ENCODE measurements at places on chromosomes 6 and 20.

DNA sequence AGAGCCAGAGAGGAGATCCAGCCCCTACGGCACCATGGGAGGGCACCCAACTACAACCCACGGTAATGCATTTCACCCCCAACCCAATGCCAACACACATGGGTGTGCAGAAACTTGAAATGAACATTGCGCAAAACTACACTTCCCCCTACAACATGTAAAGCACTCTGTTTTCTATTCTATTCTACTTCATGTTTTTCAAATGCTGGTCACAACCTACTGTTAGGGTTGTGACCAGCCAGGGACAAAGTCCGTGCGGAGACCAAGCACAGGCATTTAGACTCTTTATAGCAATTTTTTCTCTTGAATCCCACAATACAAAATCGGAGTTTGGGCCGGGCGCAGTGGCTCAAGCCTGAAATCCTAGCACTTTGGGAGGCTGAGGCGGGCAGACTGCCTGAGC lies 90.6 kb downstream of the MRPL14 start:
- no peak for DNase-seq

GRCh38 chr6:32194825-32195651 lies 2.6 kb upstream of the GPSM3 start:
- peak; percentile 53 for DNase-seq

- no peak for DNase-seq
Observed at GRCh38 chr20:38357653-38358207, 11.4 kb downstream of the LBP start.

DNA sequence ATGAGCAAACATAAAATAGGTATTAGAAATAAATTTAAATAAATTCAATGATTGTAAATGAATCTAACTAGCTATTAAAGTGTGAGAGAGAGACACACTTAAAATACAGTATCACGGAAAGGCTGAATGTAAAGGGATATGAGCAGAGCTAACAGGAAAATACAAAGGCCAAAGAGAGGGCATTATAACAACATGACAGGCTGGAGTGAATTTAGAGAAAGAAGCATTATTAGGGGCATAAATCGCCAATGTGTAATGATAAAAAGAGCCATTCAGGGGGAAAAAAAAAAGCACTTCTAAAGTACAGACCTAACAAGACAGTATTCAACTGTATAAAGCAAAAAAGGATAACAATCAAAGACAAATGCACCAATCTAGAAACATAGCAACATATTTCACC lies 28.1 kb downstream of the DACT2 start:
- DNase-seq, result no peak

GRCh38 chr6:2324166-2324953 lies 79.0 kb upstream of the GMDS start:
- no peak for DNase-seq

DNA sequence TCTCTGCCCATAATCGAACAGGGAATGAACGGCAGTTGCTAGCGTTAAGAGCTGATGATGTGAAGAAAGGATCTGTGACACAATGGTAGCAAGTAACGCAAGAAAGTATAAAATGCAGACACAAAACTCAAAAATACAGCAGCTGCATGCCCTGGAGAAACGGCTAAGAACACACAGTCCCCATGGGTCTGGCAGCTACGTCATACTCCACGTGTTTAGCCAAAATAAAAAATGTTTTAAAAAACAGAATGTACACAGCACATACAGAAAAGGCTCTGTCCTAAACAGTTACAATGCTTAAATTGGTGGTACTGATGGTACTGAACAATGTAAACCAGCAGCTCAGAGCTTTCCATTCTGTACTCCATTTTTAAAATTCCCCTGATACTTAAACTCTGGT lies 34.4 kb downstream of the HUS1B start:
- no peak for DNase-seq

DNA sequence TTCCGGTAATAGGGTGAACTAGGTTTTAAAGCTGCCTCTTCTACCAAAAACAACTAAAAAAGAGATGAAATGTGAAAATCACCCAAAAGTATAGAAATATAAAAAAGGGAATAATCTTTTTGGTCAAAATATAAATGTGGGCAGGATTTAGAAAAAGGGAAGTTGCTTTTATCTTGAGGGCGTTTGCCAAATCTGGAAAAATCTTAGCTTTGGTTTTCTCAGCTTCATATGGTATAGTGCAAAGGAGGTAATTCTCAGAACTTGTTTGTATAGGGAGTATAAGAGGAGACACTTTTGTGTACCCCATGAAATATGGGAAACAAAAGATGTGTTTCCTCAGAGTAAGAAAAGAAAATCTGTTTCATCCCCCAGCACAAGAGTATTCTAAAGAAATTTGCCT lies 54.2 kb upstream of the TRIM26 start:
- DNase-seq, result no peak

DNA sequence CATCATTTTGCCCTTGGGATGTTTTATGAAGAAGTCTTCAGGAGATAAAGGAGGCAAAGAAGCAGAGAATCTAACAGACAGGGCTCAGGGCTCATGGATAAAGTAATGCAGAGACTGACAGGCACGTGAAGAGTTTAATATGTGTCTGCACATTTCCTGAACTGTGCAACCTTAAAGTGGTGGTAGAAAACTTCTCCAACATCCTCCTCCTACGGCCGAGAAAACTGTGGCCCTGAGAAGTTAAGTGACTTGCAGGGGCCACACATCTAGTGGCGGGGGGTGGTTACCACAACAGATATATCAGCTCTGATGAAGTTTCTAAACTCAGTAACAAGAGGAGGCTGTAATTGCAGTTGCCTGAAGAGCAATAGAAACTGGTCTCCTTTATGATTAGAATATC lies 61.0 kb downstream of the SOBP start:
- DNase-seq, result no peak

DNA sequence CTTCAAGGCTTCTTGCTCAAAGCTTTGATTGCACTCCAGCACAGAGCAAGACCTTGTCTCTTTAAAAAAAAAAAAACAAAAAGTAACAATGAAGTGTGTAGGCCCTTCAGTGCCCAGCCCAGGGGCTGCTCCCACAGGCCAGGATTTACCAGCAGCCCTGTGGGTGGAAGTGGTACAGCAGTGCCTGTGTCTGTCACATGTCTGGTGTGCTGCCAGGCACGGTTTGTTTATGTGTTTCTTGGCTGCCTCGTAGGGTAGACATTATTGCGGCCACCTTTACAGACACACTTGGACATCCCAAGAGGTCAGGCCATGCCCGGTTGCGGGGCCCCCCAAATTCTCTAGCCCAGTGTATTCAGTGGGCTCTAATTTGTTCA lies 12.7 kb downstream of the DYNLRB1 start:
- DNase-seq, result no peak

DNA sequence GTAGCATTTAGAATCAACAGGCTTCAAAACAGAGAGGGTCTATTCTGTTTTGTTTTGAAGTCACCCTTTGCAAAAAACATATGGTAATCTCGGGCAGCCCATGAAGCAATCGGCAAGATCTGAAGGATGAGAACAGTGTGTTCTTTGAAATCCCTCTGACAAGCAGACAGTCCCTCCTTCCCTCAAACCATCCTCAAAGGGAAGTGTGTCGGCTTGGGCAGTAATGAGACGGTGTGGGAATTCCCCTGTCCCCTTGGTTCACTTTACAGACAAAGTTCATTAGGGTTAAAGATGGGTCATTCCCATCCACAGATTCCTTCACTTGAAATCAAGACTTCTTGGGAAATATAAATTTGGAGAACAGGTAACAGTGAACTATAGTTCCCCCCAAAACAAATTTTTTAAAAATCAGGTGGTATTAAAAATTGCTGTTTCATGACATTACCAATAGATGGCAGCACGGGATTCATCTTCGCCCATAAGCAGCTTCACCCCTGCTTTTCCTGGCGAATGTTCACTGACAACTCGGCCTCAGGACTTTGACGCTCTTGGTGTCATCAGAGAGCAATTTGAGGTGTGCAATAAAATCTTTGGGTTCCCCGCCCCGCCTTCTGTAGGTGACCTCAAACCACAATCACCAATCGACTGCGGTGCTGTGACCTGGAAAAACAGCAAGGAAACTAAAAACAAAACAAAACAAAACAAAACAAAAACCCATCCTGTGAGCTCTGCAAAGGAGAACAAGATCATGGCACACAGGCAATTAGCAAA lies 159.3 kb upstream of the TNFAIP3 start:
- peak; percentile 78 for DNase-seq

DNA sequence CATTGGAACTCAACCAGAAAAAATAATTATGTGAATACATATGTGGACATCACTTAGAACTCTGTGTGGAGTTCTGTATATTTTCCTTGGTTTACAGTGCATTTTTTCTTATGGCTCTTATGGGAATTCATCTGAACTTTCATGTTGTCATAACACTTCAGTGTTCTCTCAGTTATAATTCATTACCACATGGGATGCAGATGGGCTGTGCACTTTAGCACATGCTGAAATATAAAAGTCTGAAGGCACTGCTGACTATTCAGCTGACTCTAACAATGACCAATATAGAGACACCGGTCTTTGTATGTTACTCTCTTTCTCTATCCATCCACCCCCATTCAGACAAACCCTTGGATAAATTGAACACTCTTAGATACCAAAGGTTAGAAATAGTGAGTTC lies 29.3 kb downstream of the GRIK2 start:
- DNase-seq, result no peak

- DNase-seq, result no peak
Observed at GRCh38 chr20:60113024-60113724, 155.0 kb downstream of the CDH26 start.

GRCh38 chr20:63314566-63315239 lies 21.7 kb downstream of the COL20A1 start:
- DNase-seq, result no peak

- no peak for DNase-seq
Observed at GRCh38 chr20:7010527-7010926, 243.0 kb downstream of the BMP2 start.

- no peak for DNase-seq
Observed at GRCh38 chr6:52392944-52393343, 27.2 kb upstream of the EFHC1 start.

DNA sequence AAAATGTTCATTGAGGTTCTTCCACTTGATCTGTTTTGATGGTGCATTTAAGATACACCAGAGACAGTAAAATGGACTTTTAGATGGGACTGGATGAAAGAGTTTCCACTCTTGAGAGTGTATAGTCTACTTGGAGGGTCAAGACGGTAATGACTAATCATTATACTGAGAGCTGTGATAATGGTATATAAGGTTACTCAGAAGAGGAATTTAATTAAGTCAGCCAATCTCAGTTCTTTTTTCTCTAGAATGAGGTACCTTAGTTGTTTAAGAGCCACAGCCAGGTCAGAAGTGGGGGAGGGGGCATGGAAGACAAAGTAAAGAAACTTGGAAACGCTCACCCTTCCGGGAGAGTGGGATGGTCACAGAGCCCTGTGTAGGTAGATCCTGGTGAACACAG lies 123.9 kb downstream of the MAP3K4 start:
- DNase-seq, result no peak

GRCh38 chr6:158852312-158853071 lies 33.3 kb upstream of the EZR start:
- DNase-seq, result no peak

DNA sequence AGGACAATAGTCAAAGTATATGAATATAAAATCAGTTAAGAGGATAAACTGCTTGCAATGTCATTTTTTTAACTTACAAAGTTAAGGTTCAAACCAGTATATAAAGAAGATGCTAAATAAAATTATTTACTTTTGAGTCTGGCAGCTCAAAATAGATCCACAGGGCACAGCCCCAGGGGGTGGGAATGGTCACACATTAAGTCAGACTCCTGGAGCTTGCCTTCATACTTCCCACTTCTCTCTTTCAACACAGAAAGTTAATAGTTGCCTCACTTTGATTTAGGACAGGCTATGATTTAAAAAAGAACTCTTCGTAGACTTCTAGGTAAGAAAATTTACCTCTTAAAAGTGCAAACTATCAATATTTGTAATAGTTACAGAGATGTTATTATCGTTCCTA lies 158.3 kb upstream of the RUNX2 start:
- peak; percentile 4 for DNase-seq

- DNase-seq, result no peak
Observed at GRCh38 chr6:123994891-123995635, 191.4 kb downstream of the NKAIN2 start.

DNA sequence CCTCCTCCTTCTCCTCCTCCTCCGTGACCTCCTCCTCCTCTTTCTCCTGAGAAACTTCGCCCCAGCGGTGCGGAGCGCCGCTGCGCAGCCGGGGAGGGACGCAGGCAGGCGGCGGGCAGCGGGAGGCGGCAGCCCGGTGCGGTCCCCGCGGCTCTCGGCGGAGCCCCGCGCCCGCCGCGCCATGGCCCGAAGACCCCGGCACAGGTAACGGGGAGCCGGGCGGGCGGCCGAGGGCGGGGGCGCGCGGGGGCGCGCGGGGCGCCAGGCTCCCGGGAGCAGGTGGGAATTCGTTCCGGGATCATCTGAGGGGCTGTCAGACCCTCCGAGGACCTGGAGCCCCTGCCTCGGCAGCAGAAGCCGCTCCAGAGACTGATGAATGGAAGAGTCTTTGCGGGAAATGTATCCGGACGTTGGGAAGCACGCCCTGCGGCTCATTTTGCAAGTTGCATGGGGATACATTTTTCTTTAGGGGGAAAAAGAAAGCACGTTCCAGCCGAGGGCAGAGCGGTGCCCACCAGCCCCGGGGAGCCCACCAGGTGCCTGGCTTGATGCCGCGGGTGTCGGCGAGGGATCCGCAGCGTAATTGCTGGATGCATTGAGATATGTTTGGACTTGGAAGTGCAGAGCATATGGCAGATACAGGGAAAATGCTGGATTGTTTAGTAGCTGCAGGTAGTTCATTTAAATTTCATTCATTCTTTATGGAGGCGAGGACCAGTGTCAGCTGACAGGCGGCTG lies 394 bp downstream of the MYB start:
- peak; percentile 48 for DNase-seq

DNA sequence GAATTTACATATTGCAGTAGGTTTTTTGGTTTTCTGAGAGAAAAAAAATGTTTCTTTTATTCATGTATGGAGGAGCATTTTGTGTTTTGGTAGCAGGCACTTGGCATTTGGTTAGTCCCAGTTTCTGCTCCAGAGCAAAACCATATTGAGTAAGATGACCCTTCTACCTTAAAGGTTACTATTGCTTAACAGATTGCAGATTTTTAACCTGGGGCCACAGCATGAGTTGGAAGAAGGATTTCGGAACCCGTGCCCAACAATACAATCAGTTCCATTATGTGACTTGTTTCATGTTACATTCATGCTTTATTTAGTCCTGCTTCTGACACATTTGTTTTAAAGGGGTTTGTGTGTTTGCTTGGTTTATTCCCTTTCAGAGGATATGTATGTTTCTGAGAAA lies 496.3 kb downstream of the TFAP2B start:
- no peak for DNase-seq

GRCh38 chr6:43295456-43295855 lies 2.6 kb upstream of the SLC22A7 start:
- DNase-seq, result no peak

DNA sequence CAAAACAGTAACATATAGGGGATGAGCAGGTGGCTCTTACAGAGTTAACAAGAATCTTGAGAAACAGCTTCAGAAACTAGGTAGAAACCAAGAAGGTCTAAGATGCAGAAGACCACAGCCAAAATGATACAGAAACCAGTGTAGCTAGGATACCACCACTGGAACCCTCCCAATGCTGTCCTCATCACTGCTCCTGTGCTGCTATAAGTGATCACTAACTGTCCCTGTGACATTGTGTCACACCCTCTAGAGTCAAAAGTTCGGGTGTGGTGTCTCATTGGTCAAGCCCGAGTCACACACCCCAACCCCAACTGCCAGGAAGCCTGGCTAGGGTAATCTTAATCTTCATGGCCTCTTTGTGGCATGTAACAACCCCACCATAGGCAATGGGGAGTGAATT lies 153.1 kb downstream of the RCAN2 start:
- DNase-seq, result no peak

Measured in neural progenitor cell (in vitro differentiated cells).